SK-N-DZ (cell line): ENCODE measurements at places on chromosomes 5 and 9.
A peak's percentile ranks its signal among the peaks of the same experiment; 100 is the strongest.

GRCh38 chr9:120692901-120693699 lies 21.2 kb downstream of the MEGF9 start:
- no peak for DNase-seq

DNA sequence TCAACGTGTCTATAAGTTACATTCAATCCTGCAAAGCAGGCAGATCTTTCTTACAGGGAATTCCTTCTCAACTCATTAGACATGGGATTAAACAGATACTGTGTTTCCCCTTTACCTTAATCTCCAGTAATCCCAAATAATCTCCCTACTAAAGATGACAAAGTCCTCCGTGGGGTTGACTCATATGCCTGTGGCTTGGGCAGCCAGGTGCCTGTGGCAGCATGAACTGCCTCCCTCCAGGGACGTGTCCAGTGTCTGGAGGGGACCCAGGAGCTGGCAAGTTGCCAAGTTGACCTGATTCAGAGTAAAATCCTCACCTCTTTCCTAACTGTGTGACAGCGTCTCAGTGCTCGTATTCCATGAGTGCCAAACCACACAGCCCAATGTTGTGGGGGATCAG lies 94.6 kb upstream of the PTCH1 start:
- DNase-seq: no peak

DNA sequence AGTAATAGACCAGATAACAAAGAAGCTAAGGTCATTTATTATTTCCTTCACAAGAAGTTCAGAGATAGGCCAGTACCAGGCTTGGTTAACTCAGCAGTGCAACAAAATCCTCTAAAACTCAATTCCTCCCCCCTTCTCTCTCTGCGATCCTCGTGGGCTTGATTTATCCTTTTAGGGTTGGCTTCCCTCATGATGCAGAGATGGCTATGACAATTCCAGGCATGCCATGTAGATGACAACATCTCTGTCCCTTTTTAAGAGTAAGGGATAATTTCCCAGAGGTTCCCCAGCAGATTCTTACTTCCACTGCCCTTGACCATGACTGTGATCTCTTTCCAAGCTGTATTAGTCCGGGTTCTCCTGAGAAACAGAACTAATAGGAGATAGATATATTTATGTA lies 28.7 kb upstream of the DAP start:
- no peak for DNase-seq

DNA sequence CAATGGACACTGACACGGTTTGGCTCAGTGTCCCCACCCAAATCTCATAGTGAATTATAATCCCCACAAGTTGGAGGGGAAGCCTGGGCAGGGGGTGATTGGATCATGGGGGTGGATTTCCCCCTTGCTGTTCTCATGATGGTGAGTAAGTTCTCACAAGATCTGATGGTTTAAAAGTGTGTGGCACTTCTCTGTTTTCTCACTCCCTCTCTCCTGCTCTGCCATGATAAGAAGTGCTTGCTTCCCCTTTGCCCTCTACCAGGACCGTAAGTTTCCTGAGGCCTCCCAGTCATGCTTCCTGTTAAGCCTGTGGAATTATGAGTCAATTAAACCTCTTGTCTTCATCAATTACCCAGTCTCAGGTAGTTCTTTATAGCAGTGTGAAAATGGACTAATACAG lies 115.8 kb upstream of the KIF2A start:
- no peak for DNase-seq

GRCh38 chr5:1570975-1571374 lies 47.2 kb upstream of the LPCAT1 start:
- DNase-seq: no peak

DNA sequence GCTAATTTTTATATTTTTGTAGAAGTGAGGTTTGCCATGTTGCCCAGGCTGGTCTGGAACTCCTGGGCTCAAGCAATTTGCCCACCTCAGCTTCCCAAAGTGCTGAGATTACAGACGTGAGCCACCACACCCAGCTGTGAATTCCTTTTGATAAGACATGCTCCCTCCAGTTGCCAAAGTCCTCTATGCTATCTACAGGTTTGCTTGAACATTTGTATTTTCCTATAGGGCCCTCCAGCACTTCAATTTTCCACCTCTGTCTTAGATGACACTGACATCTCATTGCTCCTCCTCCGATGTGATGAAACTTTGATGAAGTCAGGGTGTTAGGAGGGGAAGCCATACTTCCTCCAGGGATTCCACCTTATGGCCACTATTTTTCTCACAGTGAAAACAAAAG lies 25.2 kb upstream of the CTSV start:
- DNase-seq: no peak

DNA sequence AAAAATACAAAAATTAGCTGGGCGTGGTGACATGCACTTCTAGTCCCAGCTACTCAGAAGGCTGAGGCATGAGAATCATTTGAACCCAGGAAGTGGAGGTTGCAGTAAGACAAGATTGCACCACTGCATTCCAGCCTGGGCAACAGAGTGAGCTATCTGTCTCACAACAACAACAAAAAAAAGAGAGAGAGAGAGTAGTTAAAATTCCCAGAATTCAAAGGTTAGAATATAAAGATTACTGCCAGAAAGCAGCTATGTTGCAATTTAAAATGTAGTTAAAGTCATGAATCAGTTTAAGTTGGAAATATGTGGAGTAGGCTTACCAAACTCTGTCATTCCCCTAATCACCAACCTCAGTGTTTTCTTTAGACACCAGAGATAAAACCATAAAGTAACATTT lies 58.7 kb upstream of the SUSD1 start:
- DNase-seq: no peak

DNA sequence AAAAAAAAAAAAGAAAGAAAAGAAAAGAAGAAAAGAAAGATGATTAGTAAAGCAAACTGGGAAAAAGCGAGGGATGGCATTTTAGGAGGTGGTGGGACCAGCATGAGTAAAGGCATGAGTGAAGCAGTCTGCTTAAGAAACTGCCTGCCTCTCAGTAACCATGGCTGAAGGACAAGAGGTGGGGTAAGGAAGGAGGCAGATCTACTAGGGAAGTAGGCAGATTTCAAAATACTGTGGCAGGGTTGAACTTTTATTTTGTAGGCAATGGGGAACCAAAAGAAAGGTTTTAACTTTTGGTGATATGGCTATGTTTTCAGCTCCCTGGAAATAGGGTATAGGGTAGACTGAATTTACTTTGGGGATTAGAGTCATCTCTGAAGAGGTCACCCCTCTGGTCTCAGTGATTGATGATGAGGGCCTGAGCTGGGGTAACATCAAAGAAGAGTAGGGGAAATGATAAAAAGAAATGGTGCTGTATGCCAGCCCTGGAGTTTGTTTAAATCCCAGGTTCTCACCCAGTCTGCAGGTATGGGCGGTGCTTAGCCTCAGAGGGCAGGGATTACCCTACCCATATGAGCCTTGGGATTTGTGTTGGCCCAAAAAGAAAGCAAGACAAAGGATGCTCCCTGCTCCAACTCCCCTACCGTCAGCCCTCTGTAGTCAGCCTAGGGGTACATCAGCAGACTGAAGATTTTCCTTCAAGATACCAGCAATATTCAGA lies 316.2 kb downstream of the CWC27 start:
- DNase-seq: no peak

GRCh38 chr9:119044806-119045205 lies 324.4 kb downstream of the BRINP1 start:
- no peak for DNase-seq

DNA sequence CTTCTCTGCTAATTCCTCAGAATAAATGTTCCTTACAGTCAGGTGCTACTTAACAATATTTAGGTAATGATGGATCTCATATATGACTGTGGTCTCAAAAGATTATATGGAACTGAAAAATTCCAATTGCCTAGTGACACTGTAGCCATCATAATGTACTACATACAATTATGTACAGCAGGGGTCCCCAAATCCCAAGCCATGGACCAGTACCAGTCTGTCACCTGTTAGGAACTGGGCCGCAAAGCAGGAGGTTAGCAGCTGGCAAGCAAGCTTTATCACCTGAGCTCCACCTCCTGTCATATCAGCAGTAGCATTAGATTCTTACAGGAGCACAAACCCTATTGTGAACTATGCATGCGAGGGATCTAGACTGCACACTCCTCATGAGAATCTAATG lies 69.6 kb downstream of the NR2F1-AS1 start:
- no peak for DNase-seq

GRCh38 chr5:56346741-56347535 lies 113.8 kb upstream of the ANKRD55 start:
- DNase-seq: no peak

DNA sequence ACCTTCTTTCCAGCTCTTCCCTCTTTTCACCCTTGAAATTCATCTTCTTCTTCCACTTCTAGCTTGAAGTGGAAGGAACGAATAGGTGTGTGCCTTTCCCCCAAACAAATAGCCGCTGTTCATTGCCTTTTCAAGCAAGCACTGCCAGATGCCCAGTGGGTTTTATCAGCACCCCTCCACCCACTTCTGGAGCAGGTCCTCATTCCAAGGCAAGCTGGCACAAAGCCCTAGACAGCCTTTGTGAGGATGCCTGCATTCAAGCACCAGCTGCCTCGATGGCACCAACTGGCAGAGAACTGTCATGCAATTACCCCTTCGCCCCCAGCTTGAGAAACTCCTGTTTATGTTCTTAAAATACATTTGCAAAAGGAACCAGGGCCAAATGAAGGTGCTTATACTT lies 36.5 kb downstream of the SERINC5 start:
- no peak for DNase-seq

GRCh38 chr5:172939071-172939470 lies 20.2 kb upstream of the RPL26L1 start:
- peak; percentile 31 for DNase-seq

GRCh38 chr5:103101079-103101750 lies 18.7 kb downstream of the GIN1 start:
- no peak for DNase-seq

- DNase-seq: no peak
Measured at GRCh38 chr5:77846422-77847128, 70.4 kb upstream of the TBCA start.

DNA sequence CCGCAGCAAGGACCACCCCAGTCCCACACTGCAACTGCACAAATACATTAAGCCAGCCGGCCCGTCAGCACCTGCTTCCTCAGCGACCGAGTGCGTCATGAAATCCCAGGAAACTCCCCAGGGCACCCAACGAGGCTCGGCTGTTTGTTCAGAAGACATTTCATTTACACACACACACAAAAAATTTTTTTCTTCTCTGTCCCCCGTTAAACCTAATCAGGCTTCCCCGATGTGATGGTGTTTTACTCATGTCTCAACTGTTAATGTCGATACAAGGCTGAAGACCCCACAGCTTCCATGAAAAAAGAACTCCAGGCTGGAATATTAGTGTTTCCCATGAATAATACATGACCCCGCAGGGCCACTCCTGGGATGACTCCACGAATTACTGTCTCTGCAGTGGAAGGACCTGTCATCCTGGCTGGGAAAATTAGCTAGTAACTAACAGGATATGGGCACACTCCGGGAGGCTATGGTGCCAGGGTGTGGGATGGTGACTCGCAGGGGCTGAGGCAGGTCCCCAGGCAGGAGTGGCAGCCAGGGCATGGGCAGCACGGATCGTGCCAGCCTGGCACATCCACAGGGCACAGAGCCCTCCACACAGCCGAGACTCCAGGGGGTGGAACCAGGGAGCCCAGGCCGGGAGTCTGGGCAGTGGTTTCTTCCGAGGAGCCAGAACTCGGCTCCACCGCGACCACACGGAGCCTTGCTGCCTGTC lies 102.4 kb downstream of the VAV2 start:
- no peak for DNase-seq

GRCh38 chr5:180069589-180070247 lies 1.8 kb downstream of the RNF130 start:
- DNase-seq: peak; percentile 34

- no peak for DNase-seq
Measured at GRCh38 chr9:98378206-98378780, 122.8 kb upstream of the TBC1D2 start.

DNA sequence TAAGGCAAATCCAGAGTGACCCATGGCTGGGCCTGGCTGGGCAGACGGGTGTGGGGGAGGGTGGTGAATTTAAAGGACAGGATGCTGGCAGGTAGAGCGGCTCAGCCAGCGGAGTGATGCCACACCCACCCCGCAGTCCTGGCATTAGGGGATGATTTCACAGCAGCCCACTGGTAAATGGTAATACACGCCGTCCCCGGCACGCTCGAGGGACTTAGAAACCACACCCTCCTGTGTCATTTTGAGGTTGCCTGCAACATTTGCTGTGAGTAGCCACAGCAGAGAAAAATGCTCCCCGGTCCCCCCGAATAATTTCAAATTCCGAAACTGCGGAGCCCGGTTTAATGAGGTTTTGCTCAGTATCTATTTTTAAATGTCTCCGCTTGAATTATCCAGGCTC lies 71.3 kb upstream of the FCN2 start:
- no peak for DNase-seq

DNA sequence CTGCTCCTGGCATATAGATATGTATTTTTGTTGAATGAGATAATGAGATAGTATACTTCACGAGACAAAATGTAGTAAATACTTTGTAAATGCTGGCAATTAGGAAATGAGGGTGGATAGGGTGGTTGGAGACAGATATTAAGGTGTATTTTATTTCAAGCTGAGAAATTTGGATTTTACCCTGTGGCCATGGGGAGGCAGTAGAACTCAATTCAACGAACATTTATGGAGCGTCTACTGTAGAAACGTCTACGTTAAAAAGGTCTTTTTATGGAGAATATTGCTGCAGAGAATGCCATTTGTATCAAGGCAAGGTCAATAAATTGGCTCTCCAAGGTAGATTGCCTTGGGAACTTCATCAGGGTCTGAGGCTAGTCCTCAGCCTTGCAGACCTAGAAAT lies 21.5 kb upstream of the RALGPS1 start:
- DNase-seq: no peak

- DNase-seq: no peak
Measured at GRCh38 chr9:22210262-22210661, 201.2 kb upstream of the CDKN2B start.

DNA sequence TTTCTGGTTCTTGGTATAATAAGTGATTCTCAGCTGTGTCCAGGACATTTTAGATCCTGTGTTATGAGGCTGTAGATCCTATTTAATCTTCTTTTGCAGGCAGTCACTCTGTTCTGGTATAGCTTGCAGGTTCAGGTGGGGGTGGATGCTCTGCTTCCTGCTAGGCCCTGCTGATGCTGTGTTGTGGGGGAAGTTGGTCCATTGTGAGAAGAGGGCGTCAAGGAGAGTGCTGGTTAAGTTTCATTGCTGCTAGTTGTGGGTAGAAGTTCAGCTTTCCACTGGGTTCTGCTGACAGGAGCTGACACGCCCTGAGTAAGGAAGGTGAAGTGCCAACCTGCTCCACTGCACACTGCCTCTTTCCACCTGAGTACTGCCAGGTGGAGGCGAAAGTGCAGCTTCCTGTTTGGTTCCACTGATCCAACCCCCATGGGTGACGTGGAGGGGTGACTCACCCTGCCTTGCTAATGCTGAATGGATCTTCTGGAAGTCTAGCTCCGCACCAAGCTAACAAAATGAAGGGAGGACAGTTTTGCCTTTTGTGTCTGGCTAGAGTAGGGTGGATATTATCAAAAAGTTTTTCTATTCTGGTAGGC lies 16.3 kb downstream of the NMRK1 start:
- DNase-seq: no peak
